Keratinocyte (primary cell): ENCODE measurements at places on chromosomes 7 and 10.

GRCh38 chr10:52423369-52423768 is 109.3 kb downstream of the DKK1 start:
- H3K4me3 ChIP-seq: no peak overlapping the region
- DNase-seq: no peak
- H3K27me3 ChIP-seq: no peaks in the 10 kb centered on the region

DNA sequence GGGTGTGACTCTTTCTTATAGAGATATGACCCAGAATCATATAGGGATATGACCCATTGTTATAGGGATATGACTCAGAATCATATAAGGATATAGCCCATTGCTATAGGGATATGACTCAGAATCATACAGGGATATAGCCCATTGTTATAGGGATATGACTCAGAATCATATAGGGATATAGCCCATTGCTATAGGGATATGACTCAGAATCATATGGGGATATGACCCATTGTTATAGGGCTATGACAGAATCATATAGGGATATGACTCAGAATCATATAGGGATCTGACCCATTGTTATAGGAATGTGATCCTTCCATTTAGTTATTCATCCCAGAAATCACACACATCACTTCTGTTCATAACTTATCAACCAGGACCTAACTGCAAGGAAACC is 312.2 kb upstream of the ADARB2 start:
- H3K4me3 ChIP-seq: no peak overlapping the region
- no peaks in the 10 kb centered on the region for H3K4me1 ChIP-seq
- H3K27me3 ChIP-seq: no peaks in the 10 kb centered on the region
- no peak for DNase-seq

- H3K4me3 ChIP-seq: no peak overlapping the region
- no peaks in the 10 kb centered on the region for H3K4me1 ChIP-seq
- H3K36me3 ChIP-seq: no peaks in the 10 kb centered on the region
- no peak overlapping the region for H3K27ac ChIP-seq
These were observed 981.5 kb downstream of the SORCS1 start for GRCh38 chr10:106183041-106183440.

- H3K4me3 ChIP-seq: no peak overlapping the region
- no peaks in the 10 kb centered on the region for H3K27me3 ChIP-seq
- no peaks in the 10 kb centered on the region for H3K36me3 ChIP-seq
- no peak for DNase-seq
These were observed 327.4 kb upstream of the SHH start for GRCh38 chr7:156139633-156140032.

DNA sequence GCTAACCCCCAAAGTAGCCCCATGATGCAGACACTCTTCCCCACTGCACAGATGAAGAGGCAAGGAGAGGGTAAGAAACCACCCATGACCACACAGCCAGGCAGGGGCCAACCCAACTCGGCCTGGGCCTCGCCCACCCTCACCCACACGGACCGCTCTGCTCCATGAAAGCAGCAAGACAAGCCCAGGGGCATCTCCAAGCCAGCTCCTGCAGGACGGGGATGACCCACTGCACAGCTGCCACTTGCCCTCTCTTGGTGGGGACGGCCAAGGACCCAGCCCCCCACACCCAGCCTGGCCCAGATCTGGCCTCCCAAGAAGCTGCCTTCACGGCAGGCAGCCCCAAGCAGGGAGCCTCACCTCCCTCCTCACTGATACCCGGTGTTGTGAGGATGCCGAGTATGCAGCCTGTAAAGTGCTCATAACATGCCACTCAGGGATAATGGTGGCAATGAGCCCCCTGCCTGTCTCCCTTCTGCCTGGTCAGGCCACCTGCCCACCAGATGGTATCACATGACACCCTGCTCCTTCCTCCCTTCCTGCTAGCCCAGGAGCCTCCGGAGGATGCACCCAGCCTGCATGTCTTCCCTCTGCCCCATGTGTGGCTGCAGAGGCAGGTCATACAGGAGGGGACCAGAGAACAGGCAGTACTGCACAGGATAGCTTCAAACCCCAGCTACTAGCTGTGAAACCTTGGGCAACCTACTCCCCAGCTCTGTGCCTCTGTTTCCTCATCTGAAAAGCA is 23.3 kb downstream of the OGDHL start:
- no peaks in the 10 kb centered on the region for H3K27me3 ChIP-seq
- DNase-seq: no peak
- no peaks in the 10 kb centered on the region for H3K36me3 ChIP-seq

GRCh38 chr7:79176859-79177477 is 276.5 kb downstream of the MAGI2 start:
- H3K27me3 ChIP-seq: no peaks in the 10 kb centered on the region
- no peak for DNase-seq
- H3K36me3 ChIP-seq: no peaks in the 10 kb centered on the region
- no peak overlapping the region for H3K27ac ChIP-seq

GRCh38 chr10:111856631-111857030 is 326.9 kb downstream of the GPAM start:
- H3K4me3 ChIP-seq: no peak overlapping the region
- H3K4me1 ChIP-seq: no peaks in the 10 kb centered on the region
- H3K36me3 ChIP-seq: no peaks in the 10 kb centered on the region
- H3K27me3 ChIP-seq: no peaks in the 10 kb centered on the region
- no peak overlapping the region for H3K27ac ChIP-seq

DNA sequence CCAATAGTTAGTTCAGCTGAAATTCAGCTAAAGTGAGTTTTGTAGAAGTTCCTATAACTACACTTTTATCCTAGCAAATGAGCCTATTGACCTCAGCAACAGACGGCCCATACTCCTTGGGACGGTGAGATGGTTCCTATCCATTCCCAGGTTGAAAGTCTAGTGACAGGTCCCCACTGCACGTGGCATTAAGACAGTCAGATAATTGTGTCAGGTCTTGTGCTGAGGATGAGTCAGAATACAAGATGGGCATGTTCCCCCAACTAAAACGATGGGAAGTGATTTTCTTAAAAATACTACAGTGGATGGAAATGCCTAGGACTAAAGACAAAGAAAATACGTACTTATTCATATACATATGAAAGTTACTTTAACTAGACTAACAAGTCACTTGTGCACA is 2.1 kb downstream of the CAV1 start:
- peak overlapping the region; percentile 98 for H3K27ac ChIP-seq
- H3K27me3 ChIP-seq: no peaks in the 10 kb centered on the region
- no peak for DNase-seq
- H3K4me3 ChIP-seq: peak overlapping the region; percentile 98

GRCh38 chr7:43697690-43698089 is 31.6 kb downstream of the COA1 start:
- no peaks in the 10 kb centered on the region for H3K36me3 ChIP-seq
- H3K27ac ChIP-seq: no peak overlapping the region
- no peaks in the 10 kb centered on the region for H3K27me3 ChIP-seq

DNA sequence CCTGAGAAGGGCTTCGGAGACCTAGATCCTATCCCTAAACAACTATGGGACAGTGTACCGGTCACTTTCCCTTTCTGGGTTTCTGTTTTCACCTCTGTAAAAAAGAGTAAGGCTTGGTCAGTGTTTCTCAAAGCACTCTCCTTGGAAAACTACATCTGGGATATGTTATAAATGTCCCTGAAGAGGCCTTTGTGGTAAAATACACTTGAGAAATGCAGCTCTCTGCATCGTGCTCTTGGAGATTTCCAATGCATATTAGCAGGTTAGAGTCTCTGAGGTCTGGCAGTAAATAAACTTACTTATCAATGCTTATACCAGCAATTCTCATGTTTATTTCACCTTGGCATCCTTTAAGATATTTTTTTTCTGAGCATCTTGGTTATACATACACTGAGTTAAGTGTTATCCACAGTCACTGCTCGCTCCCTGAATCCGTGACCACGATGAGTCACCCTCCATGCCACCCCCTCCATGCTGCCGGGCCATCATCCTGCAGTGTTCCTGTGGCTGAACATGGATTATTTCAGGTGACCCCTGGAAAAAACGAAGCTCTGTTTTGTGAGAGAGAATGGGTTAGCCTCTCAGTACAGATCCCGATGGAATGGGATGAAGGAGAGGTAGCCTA is 3.3 kb upstream of the TBXAS1 start:
- no peak overlapping the region for H3K27ac ChIP-seq
- peaks cover 3% of the 10 kb centered on the region for H3K4me1 ChIP-seq
- peaks cover 8% of the 10 kb centered on the region for H3K27me3 ChIP-seq
- DNase-seq: no peak
